ENCODE measurements at places on chromosomes 11 and 22.

DNA sequence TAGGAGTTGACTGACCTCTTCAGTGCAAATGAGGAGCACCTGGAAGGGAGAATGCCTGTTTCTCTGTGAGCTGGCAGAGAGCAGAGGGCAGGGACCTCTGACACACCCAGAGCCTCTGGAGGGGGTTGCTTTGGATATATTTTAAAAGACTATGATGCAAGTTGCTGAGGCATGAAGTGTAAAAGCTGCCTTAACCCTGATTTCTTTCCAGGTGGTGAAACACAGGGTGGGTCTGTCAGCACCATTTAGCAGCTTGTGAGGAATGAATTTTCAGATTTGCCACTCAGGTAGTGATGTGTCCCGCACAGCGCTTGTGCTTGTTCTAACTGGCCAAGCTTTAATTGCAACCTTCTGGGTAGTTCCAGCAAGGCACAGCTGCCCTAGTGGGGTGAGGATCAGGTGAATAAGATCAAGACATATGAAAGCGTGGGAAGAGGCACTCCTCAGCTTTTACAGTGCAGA, 90.2 kb downstream of the SWAP70 start:
- no peak for DNase-seq

- DNase-seq, result no peak
These were observed 32.7 kb downstream of the CD6 start for GRCh38 chr11:61004180-61004611.

GRCh38 chr22:43892183-43892894, 526 bp upstream of the PNPLA5 start:
- no peak for DNase-seq

GRCh38 chr11:93852242-93852641, 1.8 kb upstream of the VSTM5 start:
- DNase-seq, result no peak

- DNase-seq, result peak; percentile 65
These were observed 482 bp downstream of the DDX17 start for GRCh38 chr22:38505541-38506117.

GRCh38 chr22:22576244-22576988, 17.4 kb upstream of the PRAME start:
- DNase-seq, result peak; percentile 61

GRCh38 chr22:19105867-19106802, 16.1 kb downstream of the DGCR2 start:
- no peak for DNase-seq

- DNase-seq, result no peak
These were observed 50.0 kb downstream of the TMEM123 start for GRCh38 chr11:102402548-102402947.

DNA sequence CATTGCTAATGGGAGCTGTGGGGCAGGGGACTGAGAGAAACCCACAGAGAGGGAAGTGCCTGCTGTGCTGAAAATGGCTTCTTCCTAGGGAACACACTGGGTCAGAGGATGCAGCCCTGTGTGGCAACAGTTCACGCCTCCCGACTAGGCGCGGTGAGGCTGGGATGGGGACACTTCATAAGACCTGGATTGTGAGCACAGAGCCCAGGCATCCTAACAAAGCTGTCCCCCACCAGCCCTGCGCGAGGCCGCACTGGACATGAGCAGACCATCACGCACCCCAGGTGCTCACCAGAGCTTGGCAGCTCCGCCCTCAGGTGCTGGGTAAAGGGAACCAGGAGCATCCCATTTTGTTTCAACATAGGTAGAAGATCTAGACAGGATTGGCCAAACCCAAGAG, 1.8 kb upstream of the KRTAP5-4 start:
- DNase-seq, result no peak

- no peak for DNase-seq
These were observed 41.2 kb downstream of the STIM1 start for GRCh38 chr11:3896644-3897043.

DNA sequence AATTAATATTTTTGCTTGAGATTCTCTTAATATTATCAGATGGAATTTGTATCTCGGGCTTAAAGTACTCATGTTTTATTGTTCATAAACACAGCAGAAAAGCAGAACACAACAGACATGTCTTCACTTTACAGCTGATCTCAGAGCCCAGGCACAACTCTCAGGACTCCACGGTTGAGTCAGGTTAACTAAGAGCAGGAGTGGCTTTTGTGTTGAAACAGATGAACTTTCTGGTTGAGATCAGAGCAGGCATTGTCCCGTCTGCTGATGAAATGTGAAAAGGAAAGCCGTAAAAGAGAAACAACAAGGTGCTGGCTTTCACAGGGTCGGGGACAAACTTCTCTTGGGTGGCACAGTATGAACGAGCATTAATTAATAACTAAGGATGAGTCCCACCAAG, 49.0 kb downstream of the JHY start:
- DNase-seq, result no peak

DNA sequence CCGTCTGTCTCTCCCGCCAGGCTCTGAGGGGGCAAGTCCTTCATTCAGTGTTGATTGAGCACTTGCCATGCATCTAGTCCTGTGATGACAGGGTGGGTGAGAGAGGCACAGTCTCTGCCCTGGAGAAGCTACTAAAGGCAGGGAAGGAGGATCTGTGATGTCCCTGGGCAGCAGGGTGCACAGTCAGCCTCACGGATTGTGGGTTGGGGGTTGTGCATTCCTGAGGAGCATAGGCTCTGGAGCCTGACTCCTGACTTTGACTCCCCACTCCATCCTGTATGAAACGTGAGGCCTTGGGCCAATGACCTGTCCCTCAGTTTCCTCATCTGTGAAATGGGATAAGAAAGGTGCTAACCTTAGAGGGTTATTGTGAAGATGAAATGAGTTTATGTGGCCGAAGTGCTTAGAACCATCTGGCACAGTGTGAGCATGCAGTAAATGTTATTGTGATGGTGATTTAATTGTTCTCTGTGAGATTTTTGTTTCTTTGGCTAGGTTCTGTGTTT, 4.7 kb downstream of the SLC22A8 start:
- no peak for DNase-seq

GRCh38 chr11:9625162-9625561, 38.7 kb upstream of the SWAP70 start:
- no peak for DNase-seq

- DNase-seq, result no peak
These were observed 530.6 kb downstream of the MN1 start for GRCh38 chr22:27270818-27271510.
